Caki2 (cell line): ENCODE measurements at places on chromosomes 5 and 9. TPM values are rescaled to one million over a fixed set of nuclear protein-coding genes. Genes with fewer than 3 reads are reported as not detected.
A peak's percentile ranks its signal among the peaks of the same experiment; 100 is the strongest.

Gene PPP2R2B
- 1.5 and 10.8 TPM in 2 replicates for total RNA-seq

Gene NOL6
- total RNA-seq, result 15.8 and 19.7 TPM in 2 replicates

Gene PCDHGA2
- total RNA-seq, result not detected in 2 replicates

- no peak for DNase-seq
Observed at GRCh38 chr5:114928644-114929462, 240.9 kb downstream of the TRIM36 start.

- no peak for DNase-seq
Observed at GRCh38 chr9:95910023-95910707, 34.7 kb downstream of the ERCC6L2 start.

- DNase-seq, result no peak
Observed at GRCh38 chr5:53008751-53009150, 19.6 kb downstream of the ITGA2 start.

DNA sequence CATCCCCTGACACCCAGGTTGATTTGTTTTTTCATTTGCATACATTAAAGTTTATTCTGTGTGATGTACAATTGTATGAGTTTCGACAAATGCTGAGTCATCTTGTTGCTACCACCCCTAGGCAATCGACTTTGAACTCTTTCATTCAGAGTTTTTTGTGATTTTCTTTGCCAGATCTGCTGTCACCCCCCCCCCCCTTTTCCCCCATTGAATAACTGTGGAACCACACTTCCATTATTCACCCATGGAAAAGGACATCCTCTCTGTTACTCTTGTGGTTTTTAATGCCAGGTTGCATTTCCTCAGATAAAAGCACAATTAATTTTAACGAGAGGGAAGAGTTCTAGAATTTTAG lies 13.7 kb upstream of the FAM120AOS start:
- peak; percentile 44 for DNase-seq

DNA sequence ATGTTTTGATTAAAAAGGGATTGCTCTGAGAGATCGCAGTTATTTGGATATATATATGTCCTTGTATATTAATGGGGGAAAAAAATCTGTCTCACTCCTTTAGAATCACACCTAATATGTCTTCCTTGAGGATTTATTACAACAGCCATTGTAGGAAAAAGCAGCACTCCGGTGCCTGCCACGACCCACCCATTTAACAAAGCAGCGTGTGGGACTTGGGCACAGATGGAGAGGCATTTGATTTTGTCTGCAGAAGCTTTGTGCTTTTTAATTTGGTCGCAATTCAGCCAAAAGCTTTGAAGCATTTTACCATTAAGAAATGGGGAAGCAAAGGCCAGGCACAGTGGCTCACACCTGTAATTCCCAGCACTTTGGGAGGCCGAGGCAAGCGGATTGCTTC lies 159.2 kb downstream of the SMARCA2 start:
- DNase-seq, result no peak
